Brain microvascular endothelial cell (primary cell): ENCODE measurements at places on chromosomes 1 and 21.
A peak's percentile ranks its signal among the peaks of the same experiment; 100 is the strongest.

DNA sequence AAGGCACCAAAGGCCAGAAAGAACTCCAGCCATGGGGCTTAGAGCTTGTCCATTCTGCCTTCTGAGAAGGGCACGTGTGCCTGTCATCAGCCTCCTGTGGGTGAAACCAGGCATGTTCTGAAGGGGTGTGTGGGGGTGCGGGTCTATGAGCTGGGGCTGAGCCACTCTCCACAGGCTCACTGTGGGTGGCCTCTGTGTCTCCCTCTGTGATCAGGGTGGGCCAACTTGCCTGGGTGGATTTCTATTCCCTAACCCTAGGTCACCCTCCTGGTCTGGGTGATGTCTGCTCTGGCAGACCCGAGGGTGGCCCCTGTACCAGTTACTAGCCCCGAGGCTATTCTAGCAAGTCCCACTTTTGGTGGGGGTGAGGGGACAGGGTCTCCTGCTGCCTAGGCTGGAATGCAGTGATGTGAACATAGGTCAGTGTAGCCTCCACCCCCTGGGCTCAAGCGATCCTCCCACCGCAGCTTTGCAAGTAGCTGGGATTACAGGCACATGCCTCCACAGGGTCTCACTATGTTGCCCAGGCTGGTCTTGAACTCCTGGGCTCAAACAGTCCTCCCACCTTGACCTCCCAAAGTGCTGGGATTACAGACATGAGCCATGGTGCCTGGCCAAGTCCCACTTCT lies 94.4 kb downstream of the TRIM11 start:
- DNase-seq = no peak

DNA sequence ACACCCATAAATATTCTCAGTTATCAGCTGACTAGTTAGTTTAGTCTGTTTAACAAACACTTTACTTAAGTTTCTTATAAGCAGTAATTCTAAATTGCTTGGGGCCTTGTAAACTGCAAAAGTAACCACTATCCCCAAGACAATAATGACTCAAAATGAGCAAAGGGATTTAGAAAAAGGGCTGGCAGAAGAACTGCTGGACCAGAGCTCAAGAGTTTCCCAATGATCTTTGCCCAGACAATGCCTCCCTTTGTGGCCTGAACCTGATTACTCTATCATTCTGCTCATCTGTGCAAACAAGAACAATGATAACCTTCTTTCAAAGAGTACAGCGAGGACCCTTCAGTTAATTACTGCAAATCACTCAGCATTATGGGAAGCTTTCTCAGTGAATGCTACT lies 123.5 kb downstream of the TIAM1 start:
- no peak for DNase-seq

- peak; percentile 11 for DNase-seq
Measured at GRCh38 chr1:147851149-147851548, 51.4 kb upstream of the GJA8 start.

DNA sequence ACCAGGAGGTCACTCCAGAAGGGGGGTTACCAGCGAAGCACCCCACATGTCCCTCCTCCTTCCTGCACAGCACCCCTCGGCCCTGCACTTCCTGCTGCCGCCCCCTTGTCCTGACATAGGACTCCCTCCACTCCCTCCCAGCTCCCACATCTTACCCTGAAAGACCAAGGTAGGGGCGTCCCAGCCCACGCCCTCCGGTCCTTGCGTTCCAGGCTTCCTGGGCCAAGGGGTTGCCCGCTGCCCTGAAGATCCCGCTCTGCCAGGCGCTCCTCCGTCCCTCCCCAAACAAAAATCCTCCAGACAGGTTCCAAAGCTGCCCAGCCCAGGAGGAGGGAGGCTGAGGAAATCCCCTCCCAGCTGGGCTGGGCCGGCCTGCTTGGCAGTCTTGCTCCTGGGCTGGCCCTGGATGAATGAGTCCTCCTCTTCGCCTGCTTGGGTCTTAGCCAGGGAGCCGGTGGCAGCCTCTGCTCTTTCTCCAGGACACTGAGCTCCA lies at the start of gene RHBDL2:
TSS of gene RHBDL2 (minus strand) at position 304 of the 493 bp plus-strand sequence. CDS start 22,618 bp downstream, outside the sequence.
- no peak for DNase-seq

- DNase-seq = no peak
Measured at GRCh38 chr1:166322470-166322869, 155.7 kb upstream of the FAM78B start.

DNA sequence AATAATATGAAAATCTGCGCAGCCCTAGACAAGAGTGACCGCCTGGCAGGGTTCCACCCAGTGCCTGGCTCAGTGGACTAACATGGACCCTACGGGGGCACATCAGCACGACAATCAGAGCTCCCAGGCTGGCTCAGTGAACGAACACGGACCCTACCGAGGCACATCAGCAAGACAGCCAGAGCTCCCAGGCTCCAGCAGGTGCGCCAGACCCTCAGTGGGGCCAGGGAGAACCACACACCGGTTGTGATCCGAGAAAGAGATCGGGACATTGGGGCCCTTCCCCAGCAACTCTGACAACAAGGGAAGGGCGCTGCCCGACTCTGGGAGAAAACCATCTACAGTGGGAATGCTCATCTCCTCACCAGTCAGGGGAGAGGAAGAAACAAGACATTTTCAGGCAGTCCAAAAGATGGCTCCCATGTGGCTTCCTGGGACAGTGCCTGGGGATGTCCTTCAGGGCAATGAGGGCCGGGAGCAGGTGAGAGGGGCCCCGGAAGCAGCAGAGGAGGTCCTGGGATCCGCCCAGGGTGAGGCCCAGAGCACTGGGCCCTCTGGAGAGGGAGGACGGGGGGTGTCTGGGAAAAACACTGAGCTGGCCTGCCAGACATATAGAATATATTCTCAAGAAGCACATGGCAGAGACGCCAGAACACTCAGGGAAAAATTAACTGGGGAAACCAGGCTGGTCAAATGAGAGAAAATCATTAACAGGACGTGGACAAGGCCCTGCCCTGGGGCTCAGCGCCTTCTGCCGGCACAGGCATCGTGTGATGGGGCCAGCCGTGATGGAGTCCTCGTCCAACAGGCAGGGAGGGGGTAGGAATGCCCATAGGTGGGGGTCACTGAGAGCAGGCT lies 4.8 kb downstream of the ARHGEF16 start:
- no peak for DNase-seq

GRCh38 chr21:23740463-23740862 lies 1866.8 kb downstream of the MRPL39 start:
- DNase-seq = no peak
